ENCODE measurements at places on chromosomes 12 and 14.

DNA sequence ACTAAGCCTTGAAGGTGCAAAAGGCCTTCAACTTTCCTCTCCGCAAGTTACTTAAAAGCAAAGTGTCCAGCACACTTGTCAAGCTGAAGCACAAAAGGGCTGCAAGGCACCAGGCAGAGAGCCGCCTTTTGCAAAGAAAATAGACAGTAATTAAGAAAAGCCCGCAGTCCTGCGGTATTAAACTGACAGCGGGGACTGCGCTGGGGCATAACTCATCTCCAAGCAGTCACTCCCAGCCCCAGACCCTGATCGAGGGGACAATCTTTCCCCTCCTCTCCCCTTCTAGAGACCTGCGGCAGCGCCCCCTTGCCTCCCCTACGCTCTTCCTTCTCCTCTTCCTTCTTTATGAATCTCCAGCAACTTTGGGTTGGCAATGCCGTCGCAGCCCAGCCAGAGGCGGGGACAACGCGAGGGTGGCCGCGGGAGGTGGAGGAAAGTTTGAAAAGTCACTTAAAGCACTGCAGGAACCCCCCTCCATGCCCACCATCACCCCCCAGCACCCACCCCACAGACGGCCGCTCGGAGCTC lies 200.9 kb upstream of the CAND1 start:
- no peak for DNase-seq

- DNase-seq: no peak
These were observed 10.6 kb downstream of the TMEM121 start for GRCh38 chr14:105536691-105537579.

DNA sequence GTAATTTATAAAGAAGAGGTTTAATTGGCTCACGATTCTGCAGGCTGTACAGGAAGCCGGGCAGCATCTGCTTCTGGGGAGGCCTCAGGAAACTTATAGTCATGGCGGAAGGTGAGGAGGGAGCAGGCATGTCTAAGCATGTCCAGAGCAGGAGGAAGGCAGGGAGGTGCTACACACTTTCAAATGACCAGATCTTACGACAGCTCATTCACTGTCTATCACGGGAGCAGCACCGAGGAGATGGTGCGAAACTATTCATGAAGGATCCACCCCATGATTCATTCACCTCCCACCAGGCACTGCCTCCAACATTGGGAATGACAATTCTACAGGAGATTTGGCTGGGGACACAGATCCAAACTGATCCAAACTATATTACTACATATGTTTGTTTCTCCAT lies 10.0 kb downstream of the SFSWAP start:
- DNase-seq: no peak

DNA sequence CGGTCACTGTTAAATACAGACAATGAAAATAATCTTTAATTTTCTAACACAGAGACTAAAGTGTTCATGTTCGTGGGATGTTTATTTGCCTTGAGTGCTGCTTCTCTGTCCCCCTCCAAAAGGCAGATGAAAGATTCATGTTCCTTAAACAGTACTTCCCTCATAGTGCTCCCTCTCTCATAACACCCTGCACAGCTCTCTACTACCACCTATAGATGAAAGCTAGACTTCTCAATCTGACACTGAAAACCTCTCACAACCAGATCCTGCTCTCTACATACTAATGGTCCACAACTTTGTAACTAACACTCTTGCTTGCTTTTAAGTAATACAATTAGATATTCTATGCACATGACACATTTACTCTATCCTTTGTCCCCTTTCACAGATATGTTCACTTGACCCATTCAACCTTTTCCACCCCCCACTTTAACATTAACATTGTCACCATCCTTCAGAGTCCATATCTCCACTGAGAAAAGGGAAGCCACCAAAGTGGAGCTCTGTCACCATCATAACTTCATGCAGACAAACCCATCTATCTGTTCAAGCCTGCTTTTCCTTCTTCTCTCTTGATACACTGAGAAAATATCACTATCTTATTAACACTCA lies 266.4 kb upstream of the USP15 start:
- DNase-seq: no peak

- no peak for DNase-seq
These were observed 10.3 kb upstream of the AMN start for GRCh38 chr14:102911991-102912761.

- DNase-seq: no peak
These were observed 187.0 kb downstream of the DACT1 start for GRCh38 chr14:58824796-58825195.
